NCI-H1105 treated with DMSO at 0.1 percent for 48 hours (cell line): ENCODE measurements at places on chromosomes 2 and 18.

GRCh38 chr2:28086611-28087010 lies 196.1 kb downstream of the BABAM2 start:
- no peak for DNase-seq

DNA sequence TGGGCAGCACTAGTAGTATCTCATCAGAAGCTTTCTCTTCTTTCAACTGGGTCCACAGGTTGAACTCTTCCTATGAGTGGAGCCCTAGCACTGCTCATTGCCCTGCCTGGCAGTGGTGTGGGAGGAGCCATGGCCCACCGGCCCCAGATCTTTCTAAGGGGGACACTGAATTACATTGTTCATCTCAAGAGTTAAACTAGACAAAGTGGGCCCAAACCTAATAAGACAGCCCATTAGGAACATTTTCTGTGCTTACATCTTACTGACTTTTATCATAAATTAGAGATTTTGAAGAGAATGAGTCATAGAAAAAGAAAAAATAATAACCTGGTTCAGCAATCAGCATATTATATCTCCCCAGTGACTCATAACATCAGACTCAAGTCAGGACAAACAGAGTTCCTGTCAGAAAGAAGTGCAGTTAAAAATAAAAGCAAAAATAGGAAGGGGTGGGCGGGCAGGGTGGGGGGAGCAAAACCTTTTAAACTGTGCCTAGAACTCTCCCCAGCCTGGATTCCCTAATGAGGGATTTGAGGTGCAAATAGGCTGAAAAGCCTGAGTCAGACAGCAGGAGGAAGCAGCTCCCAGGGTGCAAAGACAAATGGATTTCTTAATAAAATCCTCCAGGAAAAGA lies 161.6 kb upstream of the TRIB2 start:
- DNase-seq: no peak

DNA sequence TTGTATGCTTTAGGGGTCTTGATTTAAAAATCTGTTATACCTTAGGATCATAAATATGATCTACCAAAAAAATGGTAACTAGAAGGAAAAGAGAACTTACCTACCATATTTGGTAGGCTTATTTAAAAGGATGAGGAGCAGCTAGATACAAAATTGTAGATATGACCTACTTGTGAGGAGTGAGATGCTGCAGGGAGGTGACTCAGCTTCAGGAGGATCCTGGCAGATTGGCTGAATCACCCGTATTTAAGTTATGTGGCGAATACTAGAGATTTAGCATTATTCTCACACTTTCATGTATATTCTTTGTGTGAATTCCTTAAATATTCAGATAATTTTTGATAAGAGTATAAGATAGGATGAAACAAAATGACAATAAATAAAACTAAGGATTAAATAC lies 657.3 kb upstream of the LINC00305 start:
- DNase-seq: no peak

DNA sequence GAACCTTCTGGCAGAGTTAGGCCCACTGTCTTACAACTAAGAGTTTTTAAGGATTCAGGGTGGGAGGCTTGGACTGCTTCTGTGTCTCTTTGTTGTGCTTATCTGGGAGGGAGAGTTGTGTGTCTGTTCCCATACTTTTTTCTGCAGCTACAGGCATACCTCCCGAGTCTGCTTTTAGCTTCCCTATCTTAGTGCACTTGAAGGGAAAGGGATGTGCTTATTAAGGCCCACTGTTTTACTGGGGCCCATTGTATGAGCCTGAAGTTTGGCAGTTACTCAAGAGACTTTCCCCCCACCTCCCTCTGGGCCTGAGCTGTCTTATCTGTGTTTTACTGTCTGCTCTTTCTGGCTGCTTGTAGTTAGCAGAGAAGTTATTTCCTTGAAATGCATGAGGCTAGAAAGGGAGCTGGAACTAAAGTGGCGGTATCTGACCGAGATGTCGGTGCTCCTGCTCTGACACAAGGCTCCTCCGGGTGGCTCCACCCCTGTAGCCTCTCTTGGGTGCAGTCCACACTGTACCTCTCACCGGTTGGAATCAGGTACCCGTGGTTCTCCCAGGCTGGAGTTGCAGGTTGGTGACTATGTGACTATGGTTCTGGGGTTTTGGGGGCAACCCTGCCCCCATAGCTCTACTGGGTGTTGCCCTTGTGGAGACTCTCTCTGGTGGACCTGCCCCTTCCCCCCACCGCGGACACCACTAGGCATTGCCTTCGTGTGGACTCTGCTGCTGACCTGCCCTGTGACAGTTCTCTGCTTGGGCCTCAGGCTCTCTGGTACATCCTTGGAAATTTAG lies 12.9 kb downstream of the UBR3 start:
- no peak for DNase-seq

- peak; percentile 56 for DNase-seq
Observed at GRCh38 chr2:12718015-12718671, 1.4 kb downstream of the TRIB2 start.

- DNase-seq: no peak
Observed at GRCh38 chr18:13380691-13381070, 162.1 kb downstream of the LDLRAD4 start.

DNA sequence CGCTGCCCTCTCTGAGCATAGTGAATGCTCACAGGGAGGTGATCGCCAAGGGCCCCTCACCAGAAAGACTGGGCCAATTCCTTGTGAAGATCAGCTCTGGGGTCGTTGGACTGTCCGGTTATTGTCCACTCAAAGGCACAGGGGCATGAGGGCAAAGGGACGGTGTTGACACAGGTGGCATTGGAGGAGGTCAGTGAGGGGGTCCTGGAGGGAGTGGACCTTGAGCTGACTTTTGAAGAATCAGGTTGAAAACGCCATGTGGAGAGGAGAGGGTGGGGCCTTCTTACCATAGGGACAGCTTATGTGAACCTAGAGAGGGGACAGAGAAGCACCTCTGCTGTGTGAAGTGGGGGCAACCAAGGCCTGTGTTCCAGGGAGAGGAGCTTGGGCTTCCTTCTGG lies 131.5 kb downstream of the TFCP2L1 start:
- DNase-seq: no peak
